ENCODE measurements at places on chromosomes 5 and 9.

DNA sequence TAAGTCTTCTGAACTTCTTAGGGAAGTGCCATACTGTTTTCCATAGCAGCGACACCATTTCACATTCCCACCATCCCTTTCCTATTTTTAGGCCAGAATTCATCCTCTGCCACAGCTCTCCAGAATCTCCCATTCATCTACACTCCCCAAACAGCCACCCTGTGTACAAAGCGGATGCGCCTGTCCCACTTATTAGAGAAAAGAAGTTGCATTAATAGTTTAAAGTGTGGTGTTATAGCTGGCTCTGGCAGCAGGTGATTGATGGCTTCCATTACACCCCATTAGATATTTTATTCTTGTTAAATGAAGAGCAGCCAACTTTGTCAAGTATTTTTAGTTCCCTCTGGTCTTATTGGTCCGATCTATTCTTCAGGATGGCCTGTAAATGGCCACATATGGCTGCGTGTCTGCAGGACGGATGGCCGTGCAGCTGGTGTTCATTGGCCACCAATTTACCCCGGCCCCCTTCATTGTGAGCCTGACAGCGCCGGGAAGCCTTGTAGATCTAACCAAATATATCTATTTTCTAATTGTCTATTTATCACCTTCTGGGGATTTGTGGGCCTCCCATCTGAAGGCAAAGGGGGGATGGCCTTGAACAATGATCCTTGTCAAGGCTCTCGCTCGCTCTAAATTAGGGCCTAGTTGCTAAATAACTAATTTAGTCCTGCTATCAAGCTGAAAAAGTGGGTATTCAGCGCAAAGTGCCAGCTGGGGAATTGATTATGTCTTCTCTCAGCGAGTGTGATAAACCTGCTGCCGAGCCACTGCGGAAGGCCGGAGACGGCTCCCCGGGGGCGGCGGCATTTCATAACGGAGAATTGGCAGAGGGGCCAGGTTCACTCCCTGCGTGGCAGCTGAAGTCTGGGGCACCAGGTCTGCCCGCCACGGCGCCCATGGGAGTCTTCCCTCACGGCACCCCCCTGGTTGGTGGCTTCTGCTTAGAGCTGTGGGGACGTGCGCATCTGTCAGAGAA, 141.1 kb downstream of the MELK start:
- no peak for DNase-seq

DNA sequence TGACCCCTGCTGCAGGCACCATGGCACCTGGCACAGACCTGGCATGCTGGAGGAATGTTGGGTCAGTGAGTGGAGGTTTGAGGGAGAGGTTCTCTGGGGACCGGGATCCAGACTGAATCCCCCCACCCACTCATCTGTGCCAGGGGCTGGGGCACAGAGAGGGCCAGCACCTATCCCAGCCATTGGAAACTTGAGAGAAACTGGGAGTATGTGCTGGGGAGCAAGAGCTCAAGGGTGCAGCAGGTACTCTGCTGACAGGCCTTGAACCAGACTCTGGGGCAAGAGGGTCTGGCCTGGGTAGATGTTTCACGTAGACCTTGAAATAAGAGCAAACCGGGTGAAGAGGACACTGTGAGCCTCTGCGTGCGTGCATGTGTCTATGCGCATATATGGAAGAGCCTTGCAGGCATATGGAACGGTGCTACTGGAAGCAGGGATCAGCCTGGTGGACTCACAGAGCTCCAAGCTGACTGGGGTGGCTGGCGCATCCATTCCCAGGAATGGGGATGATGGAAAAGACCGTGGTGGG, 8.8 kb downstream of the FGF18 start:
- no peak for DNase-seq

- DNase-seq = no peak
Observed at GRCh38 chr9:114275246-114276004, 47.5 kb upstream of the ORM1 start.

GRCh38 chr5:143023411-143024096, 253.4 kb downstream of the ARHGAP26 start:
- DNase-seq = peak; percentile 12

DNA sequence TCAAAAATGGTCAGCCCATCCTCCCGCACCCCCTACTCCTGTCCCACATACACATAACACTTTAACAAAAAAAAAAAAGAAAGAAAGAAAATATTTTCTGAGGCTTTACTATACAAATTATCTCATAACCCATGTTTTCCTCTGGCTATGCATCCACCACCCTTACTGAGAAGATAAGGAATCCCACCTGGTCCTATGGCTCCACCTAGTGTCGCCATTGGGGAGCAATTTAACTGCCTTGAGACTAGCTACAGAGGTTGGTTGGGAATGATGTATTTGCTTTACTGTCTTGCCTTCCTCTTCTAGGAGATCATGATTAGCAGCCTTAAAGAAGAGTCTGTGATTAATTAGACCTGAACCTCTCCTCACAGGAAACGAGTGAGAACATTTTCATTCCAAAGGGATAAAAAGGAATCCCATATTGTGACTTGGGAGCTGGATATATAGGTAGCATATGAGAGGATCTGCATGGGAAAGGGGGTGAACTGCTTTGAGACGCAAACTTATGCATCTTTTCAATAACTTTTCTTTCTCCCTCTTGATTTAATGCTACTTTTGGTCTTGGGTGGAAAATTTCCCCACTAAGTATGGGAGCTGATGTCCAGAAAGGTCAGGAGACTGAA, 77.7 kb upstream of the SELENOP start:
- peak; percentile 84 for DNase-seq

DNA sequence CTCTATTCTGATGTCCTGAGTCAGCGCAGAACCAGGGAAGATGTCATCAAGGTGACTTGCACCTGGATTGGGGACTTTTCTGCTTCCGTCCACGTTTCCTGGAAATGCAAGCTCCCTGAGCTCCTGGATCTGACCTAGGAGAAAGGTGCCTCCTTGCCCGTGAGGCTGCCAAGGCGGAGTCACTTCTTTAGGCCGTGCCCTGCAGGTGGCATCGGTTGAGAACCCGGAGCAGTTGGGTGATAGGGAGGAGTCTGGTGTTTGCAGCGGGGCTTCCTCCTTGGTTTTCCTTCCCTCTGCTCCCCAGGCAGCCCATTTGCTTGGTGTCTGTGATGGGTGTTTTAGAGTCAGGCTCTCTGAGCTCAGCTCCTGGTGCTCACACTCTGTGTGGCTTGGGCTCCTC, 15.2 kb downstream of the NANS start:
- DNase-seq = no peak

DNA sequence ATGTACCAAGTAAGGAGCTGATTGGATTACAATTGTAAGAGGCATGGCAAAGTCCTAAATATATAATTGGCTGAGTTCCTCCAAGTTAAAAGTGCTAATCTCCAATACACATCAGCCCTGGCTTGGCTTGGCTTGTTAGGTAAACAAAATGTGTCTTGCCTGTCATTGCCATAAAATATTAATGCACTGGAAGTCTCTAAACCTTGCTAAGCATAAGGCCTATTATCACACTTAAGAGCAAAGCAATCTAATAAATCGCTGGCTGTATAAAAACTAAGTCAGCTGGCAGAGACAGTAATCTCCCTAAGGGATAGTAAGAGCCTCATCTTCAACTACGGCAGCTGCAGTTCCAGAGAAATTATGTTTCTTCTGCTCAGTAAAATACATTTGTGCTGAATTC, 418.6 kb upstream of the GRAMD2B start:
- DNase-seq = peak; percentile 22

DNA sequence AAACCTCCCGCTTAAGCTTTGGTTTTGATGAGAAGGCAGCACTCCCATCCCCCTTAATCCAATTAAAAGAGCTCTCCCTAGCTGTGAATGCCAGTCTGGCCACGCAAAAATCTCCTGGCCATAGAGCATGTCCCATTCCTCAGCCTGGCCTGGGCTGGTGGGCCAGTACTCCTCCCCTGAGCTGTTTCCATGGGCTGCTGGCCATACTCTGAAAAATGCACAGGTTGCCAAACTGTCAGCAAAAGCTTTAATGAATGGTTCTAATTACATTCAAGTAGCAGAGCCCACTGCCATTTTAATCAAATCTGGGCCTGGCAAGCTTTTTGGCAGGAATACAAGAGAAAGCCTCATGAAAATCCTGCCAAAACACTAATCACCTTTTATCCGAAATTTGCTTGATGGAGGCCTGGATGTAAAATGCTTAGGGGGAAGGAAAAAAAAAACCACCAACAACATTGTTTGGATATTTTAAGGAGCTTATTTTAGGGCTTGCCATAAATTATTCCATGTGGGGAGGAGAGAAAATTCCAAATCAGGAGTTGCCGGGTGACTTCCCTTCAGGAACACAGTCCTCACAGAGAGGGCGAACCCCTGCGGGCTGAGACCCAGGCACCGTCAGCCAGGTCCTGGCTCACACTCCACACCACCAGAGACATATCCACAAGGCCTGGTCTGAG, 243.3 kb downstream of the SEC61B start:
- peak; percentile 91 for DNase-seq

DNA sequence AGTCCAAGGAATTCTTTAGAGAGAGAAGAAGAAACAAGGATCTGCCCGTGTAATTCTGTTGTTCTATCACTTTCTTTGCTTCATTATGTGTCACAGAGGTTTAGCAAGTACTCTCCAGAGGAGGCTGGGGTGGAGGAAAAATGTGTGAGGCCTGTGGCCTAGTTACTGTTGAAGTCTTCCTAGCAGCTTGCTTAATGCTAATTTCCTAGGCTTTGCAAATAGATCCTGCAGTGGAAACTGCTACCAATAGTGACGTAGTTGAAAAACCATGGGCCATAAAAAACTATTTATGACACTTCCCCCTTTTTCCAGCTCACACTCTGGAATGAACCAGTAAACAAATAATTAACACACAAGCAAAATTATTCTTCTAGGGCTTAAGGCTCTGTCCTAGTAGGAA, 27.0 kb upstream of the C9orf72 start:
- no peak for DNase-seq

GRCh38 chr9:127201071-127201541, 63.5 kb upstream of the GARNL3 start:
- no peak for DNase-seq

- DNase-seq = no peak
Observed at GRCh38 chr5:59301727-59302126, 591.8 kb downstream of the PDE4D start.

DNA sequence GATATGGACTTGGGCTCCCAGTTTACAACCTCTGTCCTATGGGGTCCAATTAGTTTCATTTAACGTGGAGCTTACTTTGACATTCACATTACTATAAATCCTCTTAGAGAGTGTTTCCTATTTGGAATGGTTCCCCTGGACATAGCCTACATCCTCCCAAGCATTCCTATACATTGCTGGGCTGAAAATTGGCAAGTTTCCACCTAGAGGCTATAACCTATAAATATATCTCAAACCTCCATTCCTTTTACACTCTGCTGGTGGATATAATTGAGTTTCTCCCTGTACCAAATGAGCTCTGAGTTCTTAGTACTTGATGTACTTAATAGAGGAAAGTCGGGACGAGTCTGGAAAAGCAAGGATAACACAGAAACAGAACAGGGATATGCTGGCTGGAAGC, 172.8 kb downstream of the ASTN2 start:
- DNase-seq = no peak

GRCh38 chr5:4662756-4663155, 477.4 kb upstream of the ADAMTS16 start:
- no peak for DNase-seq

- no peak for DNase-seq
Observed at GRCh38 chr9:93107151-93107824, 11.3 kb downstream of the CARD19 start.

DNA sequence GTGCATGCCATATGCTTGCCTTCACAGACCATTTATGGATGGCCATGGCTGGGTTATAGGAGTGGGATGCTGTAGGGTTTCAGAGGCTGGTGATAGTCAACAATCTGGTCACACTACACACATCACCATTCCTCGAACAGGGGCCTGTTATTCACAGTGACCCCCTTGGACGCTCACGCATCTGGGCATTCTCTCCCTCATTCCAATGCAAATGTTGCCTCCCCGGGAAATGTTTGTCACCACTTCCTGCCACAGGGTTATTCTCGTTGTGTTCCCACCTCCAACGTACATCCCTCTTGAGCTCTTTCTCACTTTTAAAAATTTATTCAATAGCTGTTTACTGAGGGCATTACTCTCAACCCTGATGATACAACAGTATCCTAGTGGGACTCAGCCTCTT, 135.4 kb downstream of the SCAMP1 start:
- no peak for DNase-seq

DNA sequence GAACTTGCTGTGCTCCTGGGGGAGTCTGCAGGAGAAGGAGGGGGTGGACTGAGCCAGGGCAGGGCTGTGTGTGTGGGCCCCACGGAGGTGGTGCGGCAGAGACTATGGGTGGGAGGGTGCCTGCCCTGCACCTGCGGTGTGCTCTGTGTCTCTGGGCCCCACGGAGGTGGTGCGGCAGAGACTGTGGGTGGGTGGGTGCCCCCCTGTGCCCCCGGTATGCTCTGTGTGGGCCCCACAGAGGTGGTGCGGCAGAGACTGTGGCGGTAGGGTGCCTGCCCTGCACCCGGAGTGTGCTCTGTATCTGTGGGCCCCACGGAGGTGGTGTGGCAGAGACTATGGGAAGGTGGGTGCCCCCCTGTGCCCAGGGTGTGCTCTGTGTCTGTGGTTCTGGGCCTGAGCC, 103.7 kb downstream of the EHMT1 start:
- no peak for DNase-seq

DNA sequence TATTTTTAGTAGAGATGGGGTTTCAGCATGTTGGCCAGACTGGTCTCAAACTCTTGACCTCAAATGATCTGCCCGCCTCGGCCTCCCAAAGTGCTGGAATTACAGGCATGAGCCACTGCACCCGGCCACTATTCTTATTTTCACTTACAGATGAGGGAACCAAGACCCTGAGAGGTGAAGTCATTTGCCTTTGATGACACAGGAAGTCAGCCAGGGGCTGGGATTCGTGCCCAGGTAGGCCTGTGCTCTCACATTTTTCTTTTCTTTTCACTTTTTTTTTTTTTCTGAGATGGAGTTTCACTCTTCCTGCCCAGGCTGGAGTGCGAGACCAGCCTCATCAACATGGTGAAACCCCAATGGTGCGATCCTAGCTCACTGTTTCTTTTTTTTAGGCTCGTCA, 22.2 kb downstream of the ENG start:
- DNase-seq = no peak

GRCh38 chr5:96855031-96855872, 21.0 kb upstream of the ERAP2 start:
- no peak for DNase-seq

DNA sequence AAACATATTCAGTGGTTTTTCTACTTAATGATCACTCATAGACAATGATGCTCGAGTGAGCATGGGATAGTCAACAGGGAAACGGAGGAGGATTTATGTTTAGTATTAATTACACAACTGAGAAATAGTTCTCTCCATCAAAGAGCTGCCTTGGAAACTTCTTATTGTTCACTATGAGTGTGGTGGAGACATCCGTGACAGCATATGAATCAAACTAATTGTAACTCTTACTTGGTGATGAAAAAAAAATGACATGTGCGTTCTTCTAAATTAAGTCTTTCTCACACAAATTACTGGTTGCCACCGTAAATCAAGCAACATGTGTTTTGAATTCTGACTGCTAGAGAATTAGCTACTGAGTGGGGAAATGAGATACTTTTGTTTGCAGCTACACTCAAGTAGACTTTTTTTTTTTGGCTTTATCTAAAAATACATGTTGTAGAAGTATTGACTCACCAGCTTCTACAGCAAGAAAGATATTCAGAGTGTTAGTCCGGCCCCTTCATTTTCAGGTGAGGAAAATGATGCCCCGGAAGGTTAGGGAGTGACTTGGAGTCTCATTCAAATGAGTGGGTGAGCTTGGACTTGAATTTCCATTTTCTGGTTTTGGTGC, 179.4 kb downstream of the CFAP90 start:
- DNase-seq = peak; percentile 53

- DNase-seq = peak; percentile 66
Observed at GRCh38 chr5:178204935-178205748, 809 bp downstream of the HNRNPAB start.
